ENCODE measurements at places on chromosomes 4 and X. TPM values are rescaled to one million over a fixed set of nuclear protein-coding genes. Genes with fewer than 3 reads are reported as not detected.

PASD1 gene
- not detected for total RNA-seq

CNGA2 gene
- total RNA-seq: not detected

DDX60 gene
- 26.2 TPM for total RNA-seq

MAGEA12 gene
- total RNA-seq: not detected

NAP1L2 gene
- 2.8 TPM for total RNA-seq

FAM9B gene
- total RNA-seq: not detected

CXCL3 gene
- total RNA-seq: 5.4 TPM

STPG2 gene
- total RNA-seq: 0.56 TPM

TACC3 gene
- total RNA-seq: 3.9 TPM

SSX2B gene
- total RNA-seq: not detected

HDAC8 gene
- 36.4 TPM for total RNA-seq

NSUN7 gene
- total RNA-seq: under 0.01 TPM

PSAPL1 gene
- total RNA-seq: not detected

ODAM gene
- total RNA-seq: not detected

KDR gene
- total RNA-seq: 33.7 TPM

AVPR2 gene
- total RNA-seq: not detected

UBA6 gene
- 173 TPM for total RNA-seq

MTNR1A gene
- total RNA-seq: not detected

BGN gene
- 43.9 TPM for total RNA-seq

CCNA2 gene
- total RNA-seq: 97.6 TPM

RASGEF1B gene
- 1.2 TPM for total RNA-seq

RHOXF2 gene
- total RNA-seq: not detected

TBCK gene
- total RNA-seq: 29.3 TPM

FAM9A gene
- total RNA-seq: not detected

PLP1 gene
- under 0.01 TPM for total RNA-seq

NXF2 gene
- not detected for total RNA-seq

CFAP99 gene
- total RNA-seq: not detected

DEFB131A gene
- total RNA-seq: not detected

HSFX3 gene
- not detected for total RNA-seq

SPANXN4 gene
- total RNA-seq: not detected

IL13RA1 gene
- total RNA-seq: 37.4 TPM

TEX13B gene
- total RNA-seq: not detected

HTR2C gene
- not detected for total RNA-seq

CEP44 gene
- total RNA-seq: 21.1 TPM

IL2RG gene
- total RNA-seq: not detected

PABPC4L gene
- total RNA-seq: 0.38 TPM

GYPA gene
- total RNA-seq: not detected

AP1S2 gene
- 94.1 TPM for total RNA-seq

ARHGAP4 gene
- 0.38 TPM for total RNA-seq

GPM6B gene
- 5.4 TPM for total RNA-seq

F8A3 gene
- total RNA-seq: 2.8 TPM

ATP1B4 gene
- total RNA-seq: not detected

XG gene
- 2.5 TPM for total RNA-seq

TLR10 gene
- total RNA-seq: not detected

S100G gene
- total RNA-seq: not detected

Measured in regular cardiac myocyte (primary cell).